NCI-H1417 treated with DMSO at 0.1 percent for 48 hours (cell line): ENCODE measurements at places on chromosomes 6 and 20.

- no peak for DNase-seq
Measured at GRCh38 chr6:159074120-159074684, 29.4 kb upstream of the TAGAP start.

- DNase-seq = peak; percentile 57
Measured at GRCh38 chr20:14334306-14334930, 3.0 kb downstream of the FLRT3 start.

GRCh38 chr6:20472748-20473147 lies 61.5 kb upstream of the CDKAL1 start:
- DNase-seq = no peak

DNA sequence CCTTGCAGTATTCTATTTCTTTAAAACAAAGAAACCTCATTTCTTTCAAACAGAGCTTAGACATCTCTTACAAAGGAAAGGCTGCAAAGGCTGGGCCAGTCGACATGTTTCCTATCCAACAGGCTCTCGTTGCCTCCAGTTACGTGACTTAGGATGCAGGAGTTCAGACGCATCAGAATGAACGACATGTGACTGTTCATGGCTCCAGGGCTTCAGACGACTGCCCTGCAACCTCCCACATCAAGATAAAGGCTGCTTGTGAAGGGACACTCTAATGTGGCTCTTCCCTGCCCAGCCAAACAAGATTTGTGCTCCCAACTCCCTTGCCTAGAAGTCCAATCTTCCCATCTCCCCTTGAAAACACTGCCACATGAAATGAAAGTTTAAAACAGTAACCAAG lies 14.3 kb upstream of the NEDD9 start:
- DNase-seq = no peak

- DNase-seq = no peak
Measured at GRCh38 chr6:74925683-74926082, 280.2 kb downstream of the COL12A1 start.

DNA sequence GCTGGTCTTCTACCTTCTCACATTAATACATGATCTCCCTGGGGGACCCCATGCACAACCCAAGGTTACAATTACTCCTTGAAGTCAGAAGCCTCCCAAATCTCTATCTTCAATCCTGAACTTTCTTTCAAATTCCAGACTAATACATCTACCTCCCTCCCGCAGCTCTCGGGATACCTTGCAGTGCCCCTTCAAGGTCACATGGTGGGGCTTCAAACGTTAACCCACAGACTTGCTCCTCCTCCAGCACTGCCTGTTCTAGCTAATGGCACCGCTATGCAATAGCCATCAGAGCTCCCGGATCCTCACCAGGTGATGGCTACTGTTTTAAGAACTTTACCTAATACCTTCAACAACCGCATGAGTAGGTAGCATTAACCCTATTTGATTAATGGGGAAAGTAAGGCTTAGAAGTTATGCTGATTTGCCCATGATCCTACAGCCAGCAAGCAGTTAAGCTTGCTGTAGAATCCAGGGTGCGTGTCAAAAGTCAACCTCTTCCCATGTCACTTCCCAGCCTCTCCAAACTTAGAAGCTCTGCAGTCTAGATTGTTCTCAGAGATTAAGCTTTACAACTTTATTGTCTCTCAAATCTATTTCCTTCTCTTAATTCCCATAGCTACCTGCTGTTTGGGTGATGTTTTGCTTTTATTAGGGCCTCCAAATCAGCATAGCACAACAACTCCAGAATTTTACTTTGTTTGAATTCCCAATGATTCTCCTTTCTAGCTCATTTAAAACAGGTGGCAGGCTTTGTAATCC lies 44.7 kb downstream of the PLAGL1 start:
- DNase-seq = no peak
